ENCODE measurements at places on chromosomes 5 and 9. TPM values are rescaled to one million over a fixed set of nuclear protein-coding genes. Genes with fewer than 3 reads are reported as not detected.

DNA sequence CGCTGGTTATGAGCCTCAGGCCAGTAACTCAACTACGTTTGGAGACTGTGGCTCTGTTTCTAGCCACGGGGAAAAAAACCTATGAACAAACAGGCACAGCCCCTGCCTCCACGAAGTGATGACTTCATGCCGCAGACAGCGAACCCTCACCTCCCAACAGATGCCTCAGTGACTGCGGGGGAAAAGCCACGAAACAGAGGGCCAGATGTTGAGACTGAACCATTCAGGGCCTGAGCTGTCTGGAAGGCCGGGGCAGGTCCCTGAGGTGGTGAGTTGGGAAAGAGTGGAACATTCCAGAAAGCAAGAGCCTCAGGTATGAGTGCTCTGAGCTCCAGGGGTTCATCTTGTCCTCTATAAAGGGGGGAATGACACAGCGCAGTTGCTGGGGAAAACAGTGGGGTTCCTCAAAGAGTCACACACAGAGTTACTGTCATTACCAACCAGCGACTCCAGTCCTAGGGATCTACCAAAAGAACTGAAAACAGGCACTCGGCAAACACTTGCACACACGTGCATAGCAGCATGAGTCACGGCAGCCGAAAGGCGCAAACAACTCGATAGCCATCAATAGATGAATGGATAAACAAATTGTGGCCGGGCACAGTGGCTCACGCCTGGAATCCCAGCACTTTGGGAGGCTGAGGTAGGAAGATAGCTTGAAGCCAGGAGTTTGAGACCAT, 15.3 kb downstream of the PLPP7 start:
- DNase-seq, result no peak

DNA sequence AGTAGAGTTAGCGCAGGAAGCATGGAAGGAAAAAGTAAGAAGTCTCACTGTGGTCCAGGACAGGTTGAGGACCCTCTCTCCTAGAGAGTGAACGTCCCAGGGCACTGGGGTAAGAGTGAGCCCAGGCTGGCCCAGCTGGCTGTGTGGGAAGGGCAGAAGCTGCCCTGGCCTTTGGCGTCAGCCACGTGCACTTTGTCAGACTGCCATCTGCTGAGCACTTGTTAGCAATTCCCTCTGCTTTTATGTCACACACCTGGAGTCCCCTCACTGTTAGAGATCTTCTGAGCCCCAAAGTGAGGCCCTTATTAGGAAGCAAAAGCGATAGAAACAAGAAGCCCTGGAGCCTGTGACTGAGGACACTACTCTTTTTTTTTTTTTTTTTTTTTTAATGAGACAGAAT, 79.1 kb downstream of the UGCG start:
- DNase-seq, result no peak

DNA sequence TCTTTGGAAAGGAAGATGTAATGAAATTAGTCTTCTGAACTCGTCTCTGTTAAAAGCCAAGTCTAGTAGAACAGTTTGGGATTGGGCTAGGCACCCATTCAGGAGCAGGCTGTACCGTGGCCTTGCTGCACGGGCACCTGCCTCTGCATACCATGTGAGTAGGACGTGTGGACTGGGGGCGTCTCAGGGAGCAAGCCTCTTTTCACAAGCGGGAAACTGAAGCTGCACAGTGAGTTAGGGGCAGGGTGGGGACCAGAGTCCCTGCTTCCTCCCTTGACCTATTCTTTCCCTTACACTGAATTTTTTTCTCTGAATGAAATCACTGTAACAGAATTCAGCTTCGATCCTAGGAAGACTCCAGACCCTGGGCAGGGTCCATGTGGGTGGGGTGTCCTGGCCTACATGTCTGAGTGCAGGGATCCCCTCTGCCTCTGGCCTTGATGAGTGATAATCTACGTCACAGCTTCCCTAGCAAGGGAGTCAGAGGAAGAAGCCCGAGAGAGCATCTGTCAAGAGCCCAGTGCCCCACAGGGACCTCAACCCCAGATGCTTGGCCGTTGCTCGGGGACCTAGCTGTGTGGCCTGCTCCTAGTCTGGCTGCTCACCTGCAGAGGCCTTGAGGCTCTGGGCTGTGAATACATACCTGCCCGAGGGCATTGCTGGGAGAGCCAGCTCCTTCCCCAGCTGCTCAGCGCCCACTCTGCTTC, 15.1 kb downstream of the PHF2 start:
- no peak for DNase-seq

DNA sequence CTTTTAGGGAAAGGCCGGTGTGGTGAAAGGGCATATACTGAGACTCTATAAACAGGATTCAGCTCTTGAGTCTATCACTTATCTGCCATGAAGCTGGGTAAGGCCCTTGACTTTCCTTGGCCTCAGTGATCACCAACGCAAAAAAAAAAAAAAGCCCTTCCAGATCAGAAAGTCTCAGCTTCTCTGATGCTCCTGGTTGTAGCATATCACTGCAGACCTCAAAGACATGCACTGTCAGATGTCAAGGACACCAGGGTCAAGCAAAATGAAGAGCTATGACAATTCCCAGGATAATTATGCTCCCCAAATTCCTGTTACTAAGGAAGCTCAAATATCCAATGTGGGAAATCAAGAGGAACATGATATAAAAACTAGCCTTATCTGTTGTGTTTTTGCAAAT, 68.3 kb upstream of the IFNE start:
- no peak for DNase-seq

DNA sequence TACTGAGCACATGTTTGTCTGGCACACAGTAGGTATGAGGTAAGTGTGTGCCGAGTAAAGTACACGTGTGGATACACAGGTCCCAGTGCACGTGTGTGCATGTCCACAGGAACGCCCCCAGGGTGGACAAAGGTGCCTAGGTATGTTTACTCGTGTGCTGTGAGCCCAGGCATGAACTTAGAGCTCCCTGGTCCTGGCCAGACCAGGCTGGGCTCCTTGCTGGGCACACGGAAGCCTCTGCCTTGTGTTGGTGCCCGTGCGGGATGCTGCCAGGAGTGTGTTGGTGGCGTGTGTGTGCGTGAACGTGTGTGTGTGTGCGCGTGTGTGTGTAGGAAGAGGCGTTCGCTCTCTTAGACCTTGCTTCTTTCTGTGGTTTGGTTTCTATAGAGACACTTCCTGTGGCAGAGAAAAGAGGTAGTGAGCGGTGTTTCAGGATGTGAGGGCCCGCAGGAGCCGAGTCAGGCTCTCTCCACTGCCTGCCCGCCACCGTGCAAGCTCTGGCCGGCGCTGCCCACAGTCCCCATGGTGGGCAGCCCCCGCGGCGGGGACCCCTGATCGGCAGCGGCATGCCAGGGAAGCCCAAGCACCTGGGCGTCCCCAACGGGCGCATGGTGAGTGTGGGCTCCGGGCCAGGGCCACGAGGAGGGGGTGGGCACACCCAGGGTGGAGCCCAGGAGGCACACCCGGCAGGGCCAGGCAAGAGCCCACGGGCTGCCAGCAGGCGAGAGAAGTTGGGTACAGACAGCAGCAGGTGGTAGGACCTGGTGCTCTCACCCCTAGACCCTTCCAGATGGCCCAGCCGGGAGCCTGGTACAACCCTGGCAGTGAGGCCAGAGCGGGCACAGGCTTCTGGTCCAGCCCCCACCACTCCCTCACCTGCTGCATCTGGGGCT, at the start of gene RGS14:
Gene RGS14 (plus strand): TSS at position 466 of the 893 bp plus-strand sequence. CDS start 101 bp downstream, at position 567.
- DNase-seq, result no peak

GRCh38 chr5:157197086-157197485, 16.4 kb downstream of the ITK start:
- no peak for DNase-seq

ARHGEF39 gene
- 1.2 TPM for total RNA-seq

FNIP1 gene
- total RNA-seq, result 54.7 TPM

B4GALT7 gene
- total RNA-seq, result 17.8 TPM

Data from thoracic aorta (tissue), 2 donors.